ENCODE measurements at places on chromosomes 5 and 9.

DNA sequence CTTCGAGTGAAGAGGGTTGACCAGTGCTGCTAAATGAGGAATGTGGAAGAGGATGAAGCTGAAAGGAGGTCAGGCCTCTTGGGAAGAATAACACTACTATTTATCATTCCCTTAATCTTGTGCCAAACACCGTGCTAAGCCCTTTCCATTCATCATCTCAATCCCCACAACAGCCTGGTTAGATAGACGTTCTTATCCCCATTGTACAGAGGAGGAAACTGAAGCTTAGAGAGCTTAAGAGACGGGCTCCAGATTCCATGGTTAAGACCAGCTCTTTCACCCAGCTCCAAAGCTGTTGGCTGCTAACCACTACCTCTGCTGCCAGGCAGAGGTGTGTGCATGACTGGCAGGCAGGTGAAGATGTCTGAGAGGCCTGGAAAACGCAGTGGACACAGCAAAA, 868 bp upstream of the EPB41L4B start:
- no peak for DNase-seq

- no peak for DNase-seq
Observed at GRCh38 chr9:125529589-125530515, 177.2 kb downstream of the MAPKAP1 start.

- DNase-seq, result no peak
Observed at GRCh38 chr9:86764671-86765343, 182.5 kb downstream of the GAS1 start.

DNA sequence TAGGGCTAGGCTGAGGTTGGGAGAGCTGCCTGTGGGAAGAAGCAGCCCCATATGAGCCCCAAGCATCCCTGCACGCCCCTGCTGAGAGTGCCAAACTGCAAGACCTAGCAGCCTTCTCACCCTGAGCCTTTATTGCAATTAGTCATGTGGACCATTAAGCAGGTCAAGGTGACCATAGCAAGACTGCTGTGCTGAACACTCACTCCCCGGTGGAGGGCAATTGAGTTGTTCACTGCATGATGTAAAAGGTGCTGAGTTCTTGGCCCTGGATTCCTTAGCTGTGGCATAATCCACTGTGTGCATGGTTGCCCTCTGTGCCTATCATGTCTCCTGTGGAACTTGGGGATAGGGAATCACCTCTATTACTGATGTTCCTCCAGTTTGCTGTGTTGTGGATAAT, 131.1 kb downstream of the FOXD1 start:
- no peak for DNase-seq

- DNase-seq, result no peak
Observed at GRCh38 chr9:70177121-70177520, 81.7 kb upstream of the SMC5 start.

DNA sequence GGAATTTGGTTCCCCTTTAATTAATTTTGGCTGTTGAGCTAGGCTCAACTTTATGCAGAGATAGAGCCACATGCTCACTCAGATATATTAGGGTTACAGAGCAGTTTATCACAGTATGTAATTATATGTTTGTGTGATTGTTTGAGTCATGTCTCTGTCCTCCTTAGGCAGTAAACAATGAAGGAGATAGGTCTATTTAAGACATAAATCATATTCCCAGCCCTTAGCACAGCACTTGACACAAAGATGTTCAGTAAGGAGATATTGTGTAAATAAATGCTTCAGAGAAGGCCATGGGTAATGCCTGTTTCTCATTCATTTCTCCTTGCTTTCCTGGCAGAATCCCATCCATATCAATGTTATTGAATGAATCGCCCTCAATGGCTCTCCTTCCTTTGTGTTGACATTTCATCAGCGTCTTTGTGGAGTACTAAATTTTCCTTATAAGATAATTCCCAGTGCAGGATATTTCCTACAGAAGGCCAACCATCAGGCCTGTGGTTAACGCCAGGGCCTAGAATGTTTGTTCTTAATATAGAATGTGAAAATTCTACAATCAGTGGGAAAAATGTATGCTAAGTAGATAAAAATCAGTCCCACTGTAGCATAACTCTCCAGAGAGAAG, 408.0 kb downstream of the EBF1 start:
- DNase-seq, result no peak

DNA sequence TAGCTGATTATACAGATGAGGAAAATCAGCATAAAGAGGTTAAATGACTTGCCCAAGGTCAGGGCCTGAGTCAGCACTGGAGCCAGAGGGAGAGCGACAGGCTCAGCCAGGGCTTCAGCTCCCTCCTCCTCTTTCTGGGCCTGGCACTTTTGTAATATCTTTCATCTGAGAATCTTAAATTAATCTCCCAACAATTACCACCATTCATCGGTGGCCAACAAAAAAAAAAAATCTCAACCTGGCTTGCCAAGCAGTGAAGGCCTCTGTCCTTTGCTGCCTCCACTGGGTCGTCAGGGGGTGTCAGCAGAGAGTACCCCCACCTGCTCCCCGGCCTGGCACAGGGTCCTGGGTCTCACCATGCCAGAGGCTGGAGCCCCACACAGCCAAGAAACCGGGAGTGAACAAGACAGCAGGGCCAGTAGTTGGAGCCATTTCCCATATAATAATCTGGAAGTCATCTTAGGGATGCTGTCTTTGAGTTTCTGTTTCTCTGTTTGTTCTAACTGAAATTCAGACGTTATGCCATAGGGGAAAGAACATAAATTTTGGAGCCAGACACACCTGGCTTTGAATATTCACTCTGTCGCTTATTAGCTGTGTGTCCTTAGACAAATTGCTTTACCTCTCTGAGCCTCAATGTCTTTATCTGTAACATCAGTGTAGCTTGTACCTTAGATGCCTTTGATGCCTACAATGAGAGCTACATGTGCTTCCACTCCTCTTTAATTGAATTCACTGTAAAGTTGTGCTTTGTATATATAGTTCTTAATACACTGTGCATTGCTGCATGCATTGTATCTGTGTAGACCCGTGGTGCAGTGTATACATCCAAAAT, 299.9 kb upstream of the MSX2 start:
- DNase-seq, result no peak

DNA sequence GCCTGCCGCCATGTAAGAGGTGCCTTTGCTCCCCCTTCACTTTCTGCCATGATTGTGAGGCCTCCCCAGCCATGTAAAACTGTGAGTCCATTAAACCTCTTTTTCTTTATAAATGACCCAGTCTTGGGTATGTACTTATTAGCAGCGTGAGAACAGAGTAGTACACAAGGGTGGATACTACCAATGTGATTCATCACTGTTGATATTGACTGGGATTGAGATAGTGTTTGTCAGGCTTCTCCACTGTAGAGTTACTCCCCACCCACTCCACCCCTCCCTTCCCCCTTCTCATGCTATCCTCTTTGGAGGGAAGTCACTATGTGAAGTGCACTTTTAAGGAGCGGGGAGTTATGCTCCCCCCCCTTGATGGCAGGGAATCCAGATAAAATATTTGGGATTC, 11.4 kb upstream of the CRHBP start:
- DNase-seq, result no peak

DNA sequence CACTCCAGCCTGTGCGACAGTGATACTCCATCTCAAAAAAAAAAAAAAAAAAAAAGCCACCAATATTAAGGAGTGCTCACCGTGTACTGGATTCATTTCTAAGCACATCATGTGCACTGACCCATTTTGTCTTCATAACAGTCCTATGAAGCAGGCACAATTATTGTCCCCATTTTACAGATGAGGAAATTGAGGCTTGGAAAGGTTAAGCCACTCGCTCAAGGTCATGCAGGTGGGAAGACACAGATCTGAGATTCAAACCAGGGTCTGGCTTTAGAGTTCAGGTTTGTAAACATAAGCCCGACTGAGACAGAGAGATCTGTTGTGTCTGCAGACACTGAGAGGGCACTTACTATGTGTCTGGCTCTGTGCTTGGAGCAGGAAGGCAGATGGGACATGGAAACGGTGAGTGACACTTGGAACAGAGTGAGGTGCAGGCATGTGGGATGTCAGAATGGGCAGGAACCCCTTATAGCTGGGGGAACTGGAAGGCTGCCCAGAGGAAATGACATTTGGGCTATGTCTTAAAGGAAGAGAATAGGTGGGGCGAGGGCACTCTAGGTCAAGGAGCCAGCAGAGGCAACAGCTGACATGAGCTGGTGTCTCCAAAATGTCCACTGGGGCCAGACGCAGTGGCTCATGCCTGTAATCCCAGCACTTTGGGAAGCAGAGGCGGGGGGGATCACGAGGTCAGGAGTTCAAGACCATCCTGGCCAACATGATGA, 69.9 kb downstream of the STK10 start:
- DNase-seq, result no peak

DNA sequence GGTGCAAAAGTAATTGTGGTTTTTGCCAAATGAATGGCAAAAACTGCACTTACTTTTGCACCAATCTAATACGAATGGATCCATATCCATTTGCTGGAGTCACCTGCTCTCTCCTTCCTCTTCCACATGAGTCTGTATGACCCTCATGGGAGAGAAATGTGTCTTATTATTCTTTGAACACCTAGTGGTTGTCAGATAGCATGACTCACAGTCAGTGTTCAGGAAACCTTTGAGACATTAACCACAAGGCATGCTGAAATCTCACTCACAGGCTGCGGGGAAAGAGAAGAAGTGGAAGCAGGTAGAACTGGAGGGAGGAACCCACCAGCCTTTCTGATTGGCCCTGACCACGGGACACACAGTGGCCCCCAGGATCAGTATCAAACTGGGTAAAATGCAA, 222.8 kb upstream of the KLF4 start:
- no peak for DNase-seq

DNA sequence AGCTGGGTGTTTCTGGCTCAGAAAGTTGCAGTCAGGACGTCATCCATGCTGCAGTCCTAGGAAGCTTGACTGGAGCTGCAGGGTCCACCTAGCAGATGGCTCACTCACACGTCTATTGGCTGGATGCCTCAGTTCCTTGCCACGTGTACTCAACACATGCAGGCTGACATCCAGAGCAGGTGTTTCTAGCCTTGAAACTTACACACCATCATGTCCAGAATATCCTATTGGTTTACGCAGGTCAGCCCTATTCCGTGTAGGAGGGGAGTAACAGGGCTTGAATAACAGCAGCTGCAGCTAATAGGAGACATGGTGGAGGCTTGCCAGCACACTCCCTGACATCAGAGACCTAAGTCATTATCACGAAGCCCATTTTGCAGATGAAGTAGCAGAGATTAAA, 473.5 kb downstream of the ACTL7B start:
- DNase-seq, result no peak

GRCh38 chr9:132994410-132995120, 16.1 kb downstream of the GFI1B start:
- DNase-seq, result no peak

DNA sequence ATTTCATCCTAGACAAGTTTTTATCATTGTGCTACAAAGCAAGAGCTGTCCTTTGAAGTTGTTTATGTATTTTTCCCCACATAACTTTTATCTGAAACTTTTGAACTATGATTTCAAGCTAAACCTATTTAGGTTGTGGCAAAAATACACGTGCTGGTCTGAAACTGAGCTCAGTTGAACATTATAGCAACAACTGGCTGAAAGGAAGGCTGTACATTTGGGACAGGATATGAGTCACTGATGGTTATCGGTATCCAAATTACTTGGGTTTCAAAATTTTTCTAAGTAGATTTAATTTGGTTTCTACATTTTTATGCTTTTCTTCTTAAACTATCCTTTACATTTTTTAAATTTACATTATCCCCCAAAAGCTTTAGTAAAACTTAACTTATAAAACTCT, 627.3 kb upstream of the NUDT12 start:
- DNase-seq, result no peak

GRCh38 chr9:105299190-105299854, 54.9 kb downstream of the SLC44A1 start:
- DNase-seq, result no peak

DNA sequence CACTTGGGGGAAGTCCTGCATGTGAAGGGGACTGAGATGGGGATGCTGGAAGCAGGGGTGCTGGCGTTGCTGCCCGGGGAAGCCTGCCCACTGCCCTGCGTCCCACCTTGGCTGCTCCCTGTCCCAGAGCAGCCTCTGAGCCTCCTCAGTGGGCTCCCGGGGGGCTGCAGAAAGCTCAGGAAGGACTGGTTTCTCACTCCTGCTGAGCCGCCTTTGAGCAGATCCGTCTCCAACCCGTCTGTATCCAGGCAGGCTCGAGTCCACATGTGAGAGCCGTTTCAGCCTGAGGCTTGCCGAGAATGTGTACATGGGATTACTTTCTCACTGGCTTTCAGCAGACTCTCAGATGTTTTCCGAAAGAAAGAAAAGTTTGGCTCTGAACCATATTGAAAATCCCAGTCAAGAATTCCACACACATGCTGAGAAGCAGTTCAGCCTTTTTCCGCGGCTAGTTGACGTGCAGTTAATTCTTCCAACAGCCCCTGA, 95.3 kb upstream of the COL5A1 start:
- no peak for DNase-seq

GRCh38 chr5:66671305-66671704, 75.1 kb downstream of the MAST4 start:
- DNase-seq, result no peak

- DNase-seq, result no peak
Observed at GRCh38 chr9:78351816-78352215, 54.9 kb downstream of the PSAT1 start.

DNA sequence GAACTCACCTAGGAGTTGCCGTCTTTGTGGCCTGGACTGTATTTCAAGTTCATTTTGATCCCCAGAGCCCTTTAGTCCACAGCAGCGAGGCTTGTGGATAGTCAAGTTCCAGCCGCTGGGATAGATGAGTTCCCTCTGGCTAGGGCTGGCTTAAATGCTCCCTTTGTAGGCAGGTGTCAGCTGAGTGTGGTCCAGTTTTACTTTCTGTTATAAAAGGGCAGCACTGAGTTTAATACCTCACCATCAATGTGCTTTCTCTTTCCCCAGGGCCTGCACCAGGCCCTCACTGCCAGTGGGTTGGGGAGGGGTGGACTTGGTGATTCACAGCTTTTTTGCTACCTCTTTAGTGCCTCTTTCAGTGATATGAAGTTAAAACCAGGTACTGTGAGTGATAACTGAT, 188.2 kb downstream of the SLCO4C1 start:
- DNase-seq, result no peak

- no peak for DNase-seq
Observed at GRCh38 chr5:4207486-4207885, 611.9 kb downstream of the IRX1 start.

GRCh38 chr9:91120200-91120599, 241.5 kb downstream of the AUH start:
- no peak for DNase-seq

DNA sequence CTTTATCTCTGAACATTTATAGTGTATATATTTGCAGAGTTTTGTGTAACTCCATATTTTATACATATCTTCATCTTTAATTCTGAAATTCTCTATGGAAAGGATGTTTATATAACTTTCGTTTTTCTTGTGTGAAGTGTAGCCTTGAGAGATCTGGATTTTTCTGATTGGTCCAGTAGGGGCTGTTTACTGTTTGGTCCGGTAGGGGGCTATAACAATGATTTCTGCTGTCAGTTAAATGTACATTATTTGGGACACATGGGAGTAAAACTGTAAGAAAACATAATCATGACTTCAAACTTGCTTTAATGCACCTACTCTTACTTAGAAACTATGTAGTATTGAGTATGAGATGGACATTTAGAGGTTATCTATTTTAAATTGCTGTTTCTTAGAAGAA, 527.1 kb upstream of the ARRDC3 start:
- DNase-seq, result no peak

Data from uterus (tissue), 4 donors.